IgD-negative memory B cell (primary cell): ENCODE measurements at places on chromosomes 13 and 19. TPM values are rescaled to one million over a fixed set of nuclear protein-coding genes. Genes with fewer than 3 reads are reported as not detected.

GDF15 gene
- polyA plus RNA-seq = not detected

ZSCAN1 gene
- not detected for polyA plus RNA-seq

PLK5 gene
- polyA plus RNA-seq = not detected

CXCL17 gene
- 0.25 TPM for polyA plus RNA-seq

PTGER1 gene
- polyA plus RNA-seq = not detected

GAS6 gene
- 0.60 TPM for polyA plus RNA-seq

DAZAP1 gene
- polyA plus RNA-seq = 7.2 TPM

FFAR3 gene
- not detected for polyA plus RNA-seq

SPTBN4 gene
- polyA plus RNA-seq = not detected

ZNF667 gene
- polyA plus RNA-seq = 0.74 TPM

LGALS7B gene
- not detected for polyA plus RNA-seq

PALM3 gene
- polyA plus RNA-seq = not detected

KLK12 gene
- not detected for polyA plus RNA-seq

MFSD12 gene
- 51.9 TPM for polyA plus RNA-seq

CEACAM16 gene
- polyA plus RNA-seq = not detected

ARHGEF7 gene
- 15.5 TPM for polyA plus RNA-seq

C5AR2 gene
- polyA plus RNA-seq = 0.06 TPM

SHD gene
- polyA plus RNA-seq = not detected

SCEL gene
- polyA plus RNA-seq = not detected

PPP1R13L gene
- polyA plus RNA-seq = 1.6 TPM

CDX2 gene
- not detected for polyA plus RNA-seq

UPF3A gene
- polyA plus RNA-seq = 35.5 TPM

TMC4 gene
- not detected for polyA plus RNA-seq

ATP8B3 gene
- 1.2 TPM for polyA plus RNA-seq

NTN5 gene
- 0.66 TPM for polyA plus RNA-seq

MEDAG gene
- polyA plus RNA-seq = not detected

SUGT1 gene
- polyA plus RNA-seq = 47.3 TPM

SHISA7 gene
- polyA plus RNA-seq = not detected

RFX2 gene
- 3.1 TPM for polyA plus RNA-seq
